ENCODE measurements at places on chromosomes 3 and 15.

DNA sequence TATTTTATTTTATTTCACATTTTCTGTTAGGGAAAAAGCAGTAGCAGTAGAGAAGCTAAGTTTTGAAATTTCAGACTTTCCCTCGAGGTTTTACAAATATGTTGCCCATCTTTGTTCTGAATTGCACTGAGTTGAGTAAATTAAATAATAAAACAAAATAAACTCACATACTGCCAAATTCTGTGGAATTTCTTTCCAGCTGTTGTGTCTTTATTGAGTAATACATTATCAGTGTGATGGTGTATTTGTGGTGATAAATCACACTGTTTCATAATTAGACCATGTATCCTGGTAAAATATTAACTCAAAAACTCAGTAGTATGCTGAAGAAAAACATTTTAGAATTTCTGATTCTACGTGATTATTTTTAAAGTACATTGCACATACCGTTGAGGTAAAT is 592.1 kb downstream of the SI start:
- DNase-seq = no peak

- no peak for DNase-seq
Observed at GRCh38 chr15:36373550-36373949, 205.9 kb upstream of the CDIN1 start.

DNA sequence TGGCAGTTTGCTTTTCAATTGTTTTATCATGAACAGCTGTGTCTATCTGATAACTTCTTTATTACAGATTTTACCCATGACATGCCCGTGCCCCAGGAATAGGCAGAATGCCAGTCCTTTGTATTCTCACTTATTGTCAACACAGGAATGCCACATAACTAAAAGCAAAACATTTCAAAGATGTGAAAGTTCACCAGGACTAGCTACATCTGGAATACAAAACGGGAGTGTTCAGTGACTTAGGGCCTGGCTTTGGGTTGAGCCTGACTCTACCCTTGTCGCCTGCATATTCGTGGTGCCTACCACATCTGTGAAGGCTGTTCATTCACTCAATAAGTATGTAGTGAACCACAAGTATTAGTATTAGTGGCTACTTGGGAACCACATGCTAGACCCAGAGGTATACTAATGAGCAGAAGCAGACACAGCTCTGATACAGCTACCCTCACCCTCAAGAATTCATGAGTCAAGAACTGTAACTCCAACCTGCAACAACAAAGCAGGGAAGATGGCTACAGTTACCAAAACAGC is 2.9 kb downstream of the TNFSF10 start:
- no peak for DNase-seq

DNA sequence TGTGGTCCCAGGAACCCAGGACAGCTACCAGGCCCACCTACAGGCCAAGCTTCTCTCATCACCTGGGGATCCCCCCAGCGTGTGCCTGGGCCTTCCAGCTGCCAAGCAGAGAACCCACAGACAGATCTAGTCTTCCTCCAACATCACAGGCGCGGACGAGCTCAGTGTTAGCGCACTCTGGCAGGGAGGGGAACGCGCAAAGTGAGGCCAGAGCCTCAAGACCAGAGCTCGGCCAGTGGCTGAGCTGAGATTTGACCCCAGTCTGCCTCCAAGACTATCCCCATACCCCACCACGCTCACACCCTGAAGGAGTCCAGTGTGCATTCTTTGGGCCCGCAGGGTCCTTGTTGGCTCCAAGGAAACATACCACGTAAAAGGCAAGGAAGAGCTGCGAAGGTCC is 5.1 kb downstream of the MFGE8 start:
- no peak for DNase-seq

DNA sequence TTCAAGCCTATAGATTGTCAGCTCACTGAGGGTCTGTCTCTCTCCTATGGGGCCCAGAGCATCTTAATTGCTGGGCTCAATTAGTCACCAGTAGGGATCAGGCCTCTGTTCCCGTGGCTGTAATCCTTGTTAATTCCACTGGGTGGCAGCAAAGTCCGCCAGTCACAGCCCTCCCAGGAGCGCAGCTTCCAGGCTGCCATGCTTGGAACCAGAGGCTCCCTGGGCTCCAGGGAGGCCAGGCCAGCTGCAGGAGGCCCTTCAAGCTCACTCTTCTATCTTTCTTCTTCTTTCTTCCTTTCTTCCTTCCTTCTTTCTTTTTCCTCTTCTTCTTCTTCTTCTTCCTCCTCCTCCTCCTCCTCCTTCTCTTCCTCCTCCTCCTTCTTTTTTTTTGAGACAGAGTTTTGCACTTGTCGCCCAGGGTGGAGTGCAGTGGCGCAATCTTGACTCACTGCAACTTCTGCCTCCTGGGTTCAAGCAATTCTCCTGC is 14.4 kb downstream of the RNU5B-1 start:
- DNase-seq = no peak

DNA sequence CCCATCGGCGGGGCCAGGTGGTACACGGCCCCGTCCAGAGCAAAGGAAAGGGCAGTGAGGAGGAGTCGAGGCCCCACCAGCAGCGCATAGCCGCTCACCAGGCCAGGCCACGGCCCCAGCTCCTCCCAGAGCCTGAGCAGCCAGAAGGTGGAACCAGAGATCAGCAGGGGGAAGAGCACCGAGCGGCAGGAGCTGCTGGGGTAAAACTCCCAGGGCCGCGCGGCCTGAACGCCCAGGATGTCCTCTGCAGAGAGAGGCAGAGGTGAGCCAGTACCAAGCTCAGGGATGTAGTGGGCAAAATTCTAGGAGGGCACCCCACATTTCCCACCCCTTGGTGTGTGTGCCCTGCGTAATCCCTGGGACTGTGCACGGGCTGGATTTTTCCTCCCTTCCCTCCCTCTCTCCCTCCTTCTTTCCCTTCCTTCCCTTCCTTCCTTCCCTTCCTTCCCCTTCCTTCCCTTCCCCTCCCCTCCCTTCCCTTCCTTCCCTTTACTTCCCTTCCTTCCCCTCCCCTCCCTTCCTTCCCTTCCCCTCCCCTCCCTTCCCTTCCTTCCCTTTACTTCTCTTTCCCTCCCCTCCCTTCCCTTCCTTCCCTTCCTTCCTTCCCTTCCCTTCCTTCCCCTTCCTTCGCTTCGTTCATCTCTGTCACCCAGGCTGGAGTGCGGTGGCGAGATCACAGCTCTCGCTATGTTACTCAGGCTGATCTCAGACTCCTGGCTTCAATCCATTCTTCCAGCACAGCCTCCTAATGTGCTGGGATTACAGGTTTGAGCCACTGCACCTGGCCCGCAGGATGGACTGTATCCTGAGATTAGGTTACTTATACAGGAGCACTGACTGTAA is 6.3 kb upstream of the NCBP2 start:
- DNase-seq = no peak

- DNase-seq = no peak
Observed at GRCh38 chr15:29142129-29142747, 127.4 kb downstream of the NSMCE3 start.

- DNase-seq = no peak
Observed at GRCh38 chr3:37136067-37136466, 38.3 kb downstream of the LRRFIP2 start.

GRCh38 chr3:135009014-135009413 is 214.0 kb downstream of the EPHB1 start:
- DNase-seq = no peak

GRCh38 chr3:21256932-21257331 is 494.1 kb downstream of the ZNF385D start:
- no peak for DNase-seq

- DNase-seq = no peak
Observed at GRCh38 chr3:129289201-129289921, 10.7 kb downstream of the HMCES start.

- no peak for DNase-seq
Observed at GRCh38 chr3:53844262-53845102, 1.7 kb downstream of the CHDH start.

DNA sequence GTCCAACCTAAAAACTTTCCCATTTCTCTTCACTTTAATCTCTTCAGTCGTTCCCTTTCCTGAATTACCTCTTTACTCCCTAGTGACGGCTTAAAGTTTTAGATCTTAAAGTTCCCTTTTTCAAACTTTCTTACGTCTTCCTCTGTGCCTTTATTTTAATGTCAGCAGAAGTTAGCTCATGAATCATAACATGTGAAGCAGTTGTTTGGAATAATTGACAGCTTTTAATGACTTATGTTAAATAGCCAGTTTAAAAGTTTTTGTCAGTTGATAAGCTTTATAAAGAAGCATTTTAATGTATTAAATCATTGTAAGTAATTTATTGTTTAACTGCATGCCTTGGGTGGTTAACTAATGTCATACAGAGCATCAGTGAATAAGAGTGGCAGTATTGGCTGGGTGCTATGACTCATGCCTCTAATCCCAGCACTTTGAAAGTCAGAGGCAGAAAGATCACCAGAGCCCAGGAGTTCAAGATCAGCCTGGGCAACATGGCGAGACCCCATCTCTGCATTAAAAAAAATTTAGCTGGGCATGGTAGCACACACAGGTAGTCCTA is 33.9 kb downstream of the PIK3CA start:
- no peak for DNase-seq

DNA sequence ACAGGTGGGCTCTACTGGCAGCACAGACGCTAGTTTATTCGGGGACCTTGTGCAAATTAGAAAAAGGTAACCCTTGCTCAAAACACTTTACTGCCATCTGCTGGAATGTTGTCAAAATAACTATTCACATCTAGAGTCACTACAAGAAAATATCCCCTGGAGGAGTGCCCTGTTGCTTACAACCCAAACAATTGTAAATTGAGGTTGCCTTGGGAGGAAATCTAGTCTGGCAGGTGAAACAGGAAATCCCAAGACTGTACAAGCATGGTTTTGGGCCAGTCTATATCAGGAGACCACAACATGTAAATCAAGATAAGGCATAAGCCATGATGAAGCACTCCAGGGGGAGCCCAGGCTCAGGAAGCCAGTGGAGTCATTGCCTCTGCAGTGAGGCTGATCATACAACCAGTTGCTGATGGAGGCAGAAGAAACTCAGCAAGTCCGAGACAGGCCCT is 136.8 kb upstream of the ACP3 start:
- peak; percentile 28 for DNase-seq

DNA sequence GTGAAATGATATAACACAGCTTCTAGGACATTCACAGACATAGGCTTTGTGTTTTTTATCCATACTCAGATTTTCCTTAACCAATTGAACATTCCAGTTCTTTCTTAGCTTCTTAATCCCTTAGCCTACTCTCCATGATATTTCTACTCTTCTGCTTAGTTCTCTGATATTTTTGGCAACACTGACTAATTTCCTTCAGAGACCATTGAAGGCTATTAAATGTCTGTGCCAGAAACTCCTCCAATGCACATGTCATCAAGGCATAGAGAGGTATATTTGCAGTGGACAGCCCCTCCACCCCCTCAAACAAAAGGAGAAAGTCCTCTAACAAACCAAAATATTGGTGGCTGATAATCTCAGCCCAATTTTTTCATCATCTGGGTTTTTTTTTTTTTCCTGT is 105.9 kb upstream of the TSC22D2 start:
- DNase-seq = no peak

DNA sequence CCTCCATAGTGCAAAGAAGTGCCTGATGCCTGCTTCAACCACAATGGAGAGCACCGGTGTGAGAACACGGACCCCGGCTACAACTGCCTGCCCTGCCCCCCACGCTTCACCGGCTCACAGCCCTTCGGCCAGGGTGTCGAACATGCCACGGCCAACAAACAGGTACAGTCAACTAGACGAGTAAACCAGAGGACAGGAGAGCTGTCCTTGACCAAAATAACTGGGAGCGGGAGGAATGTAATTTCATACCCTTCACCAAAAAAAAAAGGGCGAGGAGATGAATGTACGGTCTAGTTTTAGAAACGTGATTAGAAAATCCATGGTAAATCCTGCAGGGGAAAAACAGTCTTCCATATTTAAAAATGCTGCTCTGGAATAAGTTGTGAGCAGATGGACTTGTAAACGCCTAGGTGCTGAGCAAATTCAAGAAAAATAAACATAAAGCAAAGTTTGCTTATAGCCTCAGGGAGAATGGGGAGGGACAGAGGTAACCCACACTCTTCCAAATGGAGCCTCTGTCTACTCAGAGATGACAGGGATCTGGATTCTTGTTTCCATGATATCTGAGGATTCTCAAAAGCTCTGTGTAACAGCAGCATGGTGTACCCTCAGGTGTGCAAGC is 8.4 kb downstream of the THBS1 start:
- no peak for DNase-seq

DNA sequence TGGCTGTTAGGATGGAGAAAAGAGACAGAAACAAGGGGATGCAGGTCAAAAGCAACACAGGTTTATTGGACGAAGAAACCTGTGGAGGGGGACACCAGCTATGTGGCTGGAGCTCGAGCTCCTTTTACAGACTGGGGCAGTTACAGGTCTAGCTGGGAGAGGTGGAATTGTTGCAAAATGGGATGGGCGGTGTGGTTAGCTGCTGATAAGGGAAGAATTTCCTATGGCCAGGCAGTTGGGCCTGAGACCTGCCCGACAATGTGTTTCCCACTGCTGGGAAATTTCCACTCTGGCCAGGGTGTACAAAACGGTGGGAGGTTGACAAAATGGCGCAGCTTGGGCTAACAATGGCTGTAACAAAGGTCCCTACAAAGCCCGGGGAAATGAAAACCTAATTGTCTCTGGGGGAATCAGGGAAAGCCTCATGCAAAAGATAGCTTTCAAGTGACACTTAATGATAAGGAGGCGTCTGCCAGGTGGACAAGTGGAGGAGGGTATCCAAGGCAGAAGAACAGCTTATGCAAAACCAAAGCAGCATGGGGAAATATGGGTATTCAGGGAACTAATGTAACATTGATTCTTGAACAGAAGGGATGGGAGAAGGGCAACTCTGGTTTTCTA is 137.4 kb upstream of the SGO1 start:
- DNase-seq = no peak

- no peak for DNase-seq
Observed at GRCh38 chr3:194689493-194689944, 3.8 kb downstream of the FAM43A start.

- DNase-seq = no peak
Observed at GRCh38 chr3:55292360-55292759, 194.7 kb downstream of the WNT5A start.

- no peak for DNase-seq
Observed at GRCh38 chr15:93948726-93949125, 282.6 kb upstream of the MCTP2 start.

DNA sequence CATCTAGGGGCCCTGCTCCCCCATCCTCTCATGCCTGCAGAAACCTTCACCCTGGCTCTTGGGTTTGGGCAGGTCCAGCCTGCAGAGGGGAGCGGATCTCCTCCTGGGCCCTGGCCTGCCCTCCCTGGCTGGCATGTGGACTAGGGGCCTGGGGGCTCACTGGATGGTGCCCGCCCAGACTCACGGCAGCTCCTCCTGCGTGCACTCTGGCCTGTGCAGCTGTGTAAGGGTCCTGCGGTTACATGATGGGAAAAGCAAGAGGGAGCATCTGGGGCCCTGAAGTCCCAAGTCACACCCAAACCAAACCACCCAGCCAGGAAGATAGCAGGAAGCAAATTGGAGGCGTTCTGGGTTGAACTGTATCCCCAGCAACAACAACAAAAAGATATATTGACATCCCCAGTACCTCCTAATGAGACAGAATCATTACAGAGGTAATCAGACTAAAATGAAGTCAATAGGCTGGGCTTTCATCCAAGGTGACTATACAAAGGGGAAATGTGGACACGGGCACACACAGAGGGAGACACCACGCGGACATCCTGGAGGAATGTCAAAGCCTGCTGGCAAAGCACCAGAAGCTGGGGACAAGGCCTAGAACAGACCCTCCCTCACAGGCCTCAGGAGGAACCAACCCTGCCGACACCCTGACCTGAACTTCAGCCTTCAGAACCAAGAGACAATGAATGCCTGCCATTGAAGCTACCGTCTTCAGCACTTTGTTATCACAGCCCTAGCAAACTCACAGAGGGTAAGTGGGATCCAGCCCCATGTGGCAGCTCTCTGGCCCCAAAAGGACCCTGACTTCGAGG is 10.4 kb upstream of the CLK3 start:
- DNase-seq = no peak

GRCh38 chr15:39556461-39556860 is 24.4 kb upstream of the THBS1 start:
- DNase-seq = no peak

All from retinal pigment epithelial cell (primary cell).